Osteoblast (primary cell): ENCODE measurements at places on chromosomes 5 and 9. TPM values are rescaled to one million over a fixed set of nuclear protein-coding genes. Genes with fewer than 3 reads are reported as not detected.

The SLC36A3 gene
- not detected in 2 replicates for total RNA-seq

- H3K4me1 ChIP-seq: no peaks in the 10 kb centered on the region
- no peak for DNase-seq
- H3K27ac ChIP-seq: no peak overlapping the region
- no peaks in the 10 kb centered on the region for H3K36me3 ChIP-seq
Measured at GRCh38 chr5:126338635-126339034, 84.6 kb upstream of the GRAMD2B start.

DNA sequence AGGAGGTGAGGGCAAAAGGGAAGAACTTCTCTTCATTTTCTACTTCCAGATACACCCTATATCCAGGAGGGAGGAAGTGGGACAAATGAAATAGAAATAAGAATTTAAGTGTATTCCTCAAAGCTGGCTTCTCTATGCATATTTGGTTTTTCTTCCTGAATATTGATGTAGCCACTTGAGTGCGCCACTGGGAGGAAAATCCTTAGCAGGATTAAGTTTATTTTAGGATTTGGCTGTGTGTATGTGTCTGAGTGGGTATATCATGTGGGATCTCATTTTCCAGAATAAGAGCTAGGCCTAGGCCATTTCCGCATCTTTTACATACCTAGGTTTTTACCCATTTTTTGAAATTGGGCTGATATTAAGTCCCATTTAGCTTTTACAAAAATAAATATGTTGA lies 42.5 kb downstream of the MAP1B start:
- H3K4me3 ChIP-seq: no peak overlapping the region
- no peaks in the 10 kb centered on the region for H3K27me3 ChIP-seq
- no peak overlapping the region for H3K27ac ChIP-seq
- peaks cover 33% of the 10 kb centered on the region for H3K36me3 ChIP-seq
- no peak for DNase-seq

- no peak overlapping the region for H3K27ac ChIP-seq
- H3K4me1 ChIP-seq: peaks cover 22% of the 10 kb centered on the region
- no peaks in the 10 kb centered on the region for H3K36me3 ChIP-seq
- no peaks in the 10 kb centered on the region for H3K27me3 ChIP-seq
Measured at GRCh38 chr5:142248853-142249462, 75.9 kb downstream of the SPRY4 start.

GRCh38 chr5:3377831-3378230 lies 217.8 kb upstream of the IRX1 start:
- no peak for DNase-seq
- no peak overlapping the region for H3K27ac ChIP-seq
- no peaks in the 10 kb centered on the region for H3K27me3 ChIP-seq

GRCh38 chr5:93890657-93891056 lies 149.3 kb upstream of the POU5F2 start:
- H3K27ac ChIP-seq: no peak overlapping the region
- H3K4me3 ChIP-seq: no peak overlapping the region
- DNase-seq: no peak
- H3K4me1 ChIP-seq: no peaks in the 10 kb centered on the region
- no peaks in the 10 kb centered on the region for H3K27me3 ChIP-seq
